Bronchial smooth muscle cell (primary cell): ENCODE measurements at places on chromosomes 5 and 9. TPM values are rescaled to one million over a fixed set of nuclear protein-coding genes. Genes with fewer than 3 reads are reported as not detected.

Gene GZMA
- total RNA-seq = not detected in 2 replicates

Gene NEUROG1
- total RNA-seq = not detected in 2 replicates

Gene UAP1L1
- 16.2 and 18.1 TPM in 2 replicates for total RNA-seq

Gene SLC6A18
- total RNA-seq = not detected in 2 replicates

Gene CCL27
- total RNA-seq = 0.09 TPM in 1 of 2 replicates, not detected in the other

Gene PCDHGA10
- 2.3 and 7.1 TPM in 2 replicates for total RNA-seq

Gene C9orf153
- total RNA-seq = 0.09 and 0.32 TPM in 2 replicates

Gene CFAP90
- 0.26 TPM in 1 of 2 replicates, not detected in the other for total RNA-seq
